ENCODE measurements at places on chromosomes 4 and X. TPM values are rescaled to one million over a fixed set of nuclear protein-coding genes. Genes with fewer than 3 reads are reported as not detected.

- DNase-seq, result no peak
- H3K27me3 ChIP-seq, result no peaks in the 10 kb centered on the region
- no peak overlapping the region for H3K27ac ChIP-seq
- no peaks in the 10 kb centered on the region for H3K4me1 ChIP-seq
- no peaks in the 10 kb centered on the region for H3K36me3 ChIP-seq
These were observed 69.3 kb downstream of the OPHN1 start for GRCh38 chrX:68363984-68364383.

- H3K27ac ChIP-seq, result no peak overlapping the region
- H3K36me3 ChIP-seq, result no peaks in the 10 kb centered on the region
- no peaks in the 10 kb centered on the region for H3K4me1 ChIP-seq
- H3K4me3 ChIP-seq, result no peak overlapping the region
- H3K27me3 ChIP-seq, result peaks cover 28% of the 10 kb centered on the region
These were observed 56.6 kb downstream of the AREG start for GRCh38 chr4:74501579-74501978.

Gene TECRL
- total RNA-seq, result not detected

Gene MTM1
- 38.6 TPM for total RNA-seq

Data from activated CD8-positive, alpha-beta memory T cell treated with anti-CD3 and anti-CD28 coated beads, Interleukin-2, amount 10 ng/mL, durations not matched to agents 7 days and 5 days (primary cell).